Stimulated activated CD8-positive, alpha-beta memory T cell treated with anti-CD3 and anti-CD28 coated beads, Interleukin-7, amount 100 ng/mL, for 48 hours (primary cell): ENCODE measurements at places on chromosomes 1 and 21.

GRCh38 chr1:101017448-101017847, 8.1 kb downstream of the DPH5 start:
- no peak for DNase-seq

DNA sequence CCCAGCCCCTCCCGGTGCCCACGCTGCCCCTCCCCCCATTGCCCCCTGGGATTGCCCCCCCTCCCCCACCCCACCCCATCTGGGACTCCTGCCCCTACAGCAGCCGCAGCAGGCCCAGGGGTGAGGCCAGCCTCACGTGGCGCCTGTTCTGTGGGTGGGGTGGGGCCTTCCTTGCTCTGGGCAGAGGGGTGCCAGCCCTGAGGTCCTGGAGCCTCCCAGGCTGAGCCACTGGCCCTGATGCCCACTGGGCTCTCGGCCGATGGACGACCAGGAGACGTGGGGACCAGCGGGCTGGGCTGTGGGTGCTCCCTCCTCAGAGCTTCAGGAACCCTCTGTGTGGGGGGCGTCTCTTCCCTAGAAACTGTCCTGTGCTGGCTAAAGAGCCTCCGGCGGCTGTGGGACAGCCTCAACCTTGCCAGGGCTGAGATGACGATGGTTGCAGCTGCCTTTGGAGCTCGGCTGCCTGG, 5.8 kb upstream of the C1orf159 start:
- no peak for DNase-seq

DNA sequence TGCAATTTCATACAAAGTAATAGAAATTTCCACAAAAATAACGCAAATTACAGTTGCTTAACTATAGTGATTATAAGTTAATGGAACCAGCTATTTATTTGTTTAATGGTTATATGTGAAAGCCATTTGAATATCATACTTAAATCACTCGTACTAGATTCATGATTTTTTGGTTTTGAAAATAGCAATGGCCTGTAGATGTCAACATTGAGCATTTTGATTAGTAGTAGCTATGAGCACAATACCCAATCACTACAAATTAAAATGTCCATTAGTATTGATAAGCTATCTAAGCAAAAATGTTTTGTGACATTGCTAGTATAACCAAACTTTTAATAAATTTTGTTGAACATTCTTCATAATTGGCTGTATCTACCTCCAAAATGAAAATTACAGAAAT, 10.0 kb downstream of the COL24A1 start:
- no peak for DNase-seq

DNA sequence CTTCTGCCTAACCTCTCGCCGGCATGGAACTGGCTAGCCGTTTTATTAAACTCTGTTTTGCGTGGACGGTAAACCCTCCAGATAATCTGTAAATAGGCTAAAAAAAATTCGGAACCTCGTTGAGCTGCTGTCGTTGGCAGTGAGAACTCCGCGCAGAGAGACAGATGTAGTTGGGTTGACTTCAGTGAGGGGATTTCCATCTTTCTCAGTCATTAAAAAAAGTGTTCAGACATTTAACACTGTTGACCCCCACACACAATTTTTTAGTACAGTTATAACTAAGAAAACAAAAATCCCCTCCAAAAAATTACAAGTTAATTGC, 464 bp downstream of the PARK7 start:
- DNase-seq: no peak

GRCh38 chr1:236354330-236355147, 39.5 kb upstream of the EDARADD start:
- no peak for DNase-seq

DNA sequence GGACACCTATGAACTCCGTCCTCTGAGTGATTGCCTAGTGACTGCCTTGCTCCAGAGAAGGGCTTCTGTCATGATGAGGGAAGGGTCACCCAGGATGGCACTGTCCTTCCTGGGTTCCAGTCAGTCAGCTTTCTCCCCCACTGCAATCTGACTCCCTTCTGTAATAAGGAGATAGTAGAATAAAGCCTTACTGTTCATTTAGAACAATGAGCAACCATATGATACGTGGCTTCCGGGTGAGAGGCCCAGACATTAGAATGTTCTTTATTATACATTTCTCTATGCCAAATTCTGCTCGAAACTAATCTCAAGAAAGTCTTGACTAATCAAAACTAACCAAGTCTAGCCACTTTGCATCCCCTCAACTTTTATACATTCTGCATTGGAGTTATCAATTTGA, 8.5 kb upstream of the MTMR11 start:
- DNase-seq: no peak

- no peak for DNase-seq
Observed at GRCh38 chr1:216607067-216607697, 116.0 kb downstream of the ESRRG start.

GRCh38 chr1:32920833-32921232, 19.6 kb upstream of the TMEM54 start:
- no peak for DNase-seq

DNA sequence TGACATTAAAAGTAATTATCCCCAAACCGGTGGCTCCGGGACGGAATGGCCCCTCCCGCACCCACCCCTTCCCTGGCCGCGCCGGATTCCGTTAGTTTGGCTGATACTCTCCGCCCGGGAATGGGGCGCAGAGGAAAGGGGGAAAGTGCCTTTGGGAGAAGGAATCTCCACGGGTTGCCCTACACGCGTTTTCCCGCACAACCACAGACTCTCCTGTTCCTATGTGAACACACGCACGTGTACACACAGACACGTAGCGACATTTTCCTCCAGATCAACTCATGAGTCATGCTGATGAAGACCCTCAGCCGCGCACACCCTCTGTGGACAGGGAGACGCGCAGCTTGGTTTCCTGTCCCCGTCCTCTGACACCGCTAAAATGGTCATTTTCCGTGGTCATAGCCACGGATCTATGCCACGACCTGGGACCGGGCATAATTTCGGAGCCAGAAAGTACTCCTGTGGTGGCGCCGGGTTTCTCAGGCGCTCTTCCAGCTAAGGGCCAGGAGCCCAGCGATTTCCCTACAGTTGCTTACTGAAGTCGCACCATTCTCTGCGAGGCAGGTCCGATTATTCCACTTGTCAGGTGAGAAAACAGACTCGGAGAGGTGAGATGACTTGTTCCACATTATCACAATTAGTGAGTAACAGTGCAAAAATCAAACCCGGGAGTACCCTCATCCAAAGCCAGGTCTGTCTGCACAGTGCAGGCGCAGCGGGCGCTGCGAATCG, 4.0 kb upstream of the DMRTA2 start:
- DNase-seq: no peak

DNA sequence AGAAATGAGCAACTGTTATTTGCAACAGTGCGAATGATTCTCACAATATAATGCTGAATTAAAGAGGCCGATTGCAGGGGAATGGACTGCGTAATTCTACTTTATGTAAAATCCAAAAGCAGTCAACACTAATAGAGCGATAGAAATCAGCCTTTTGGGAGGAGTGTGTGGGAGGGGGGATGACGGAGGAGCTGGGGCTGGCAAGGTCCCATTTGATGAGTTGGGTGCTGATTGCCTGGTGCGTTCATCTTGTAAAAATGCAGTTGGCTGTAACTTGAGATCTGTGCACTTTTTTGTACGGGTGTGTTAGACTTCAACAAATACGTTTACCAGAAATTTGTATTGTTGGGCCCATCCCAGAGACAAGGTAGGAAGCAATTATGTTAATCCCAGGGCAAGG, 20.7 kb downstream of the TNFRSF8 start:
- DNase-seq: no peak

- DNase-seq: no peak
Observed at GRCh38 chr1:184502161-184502560, 115.3 kb downstream of the C1orf21 start.

DNA sequence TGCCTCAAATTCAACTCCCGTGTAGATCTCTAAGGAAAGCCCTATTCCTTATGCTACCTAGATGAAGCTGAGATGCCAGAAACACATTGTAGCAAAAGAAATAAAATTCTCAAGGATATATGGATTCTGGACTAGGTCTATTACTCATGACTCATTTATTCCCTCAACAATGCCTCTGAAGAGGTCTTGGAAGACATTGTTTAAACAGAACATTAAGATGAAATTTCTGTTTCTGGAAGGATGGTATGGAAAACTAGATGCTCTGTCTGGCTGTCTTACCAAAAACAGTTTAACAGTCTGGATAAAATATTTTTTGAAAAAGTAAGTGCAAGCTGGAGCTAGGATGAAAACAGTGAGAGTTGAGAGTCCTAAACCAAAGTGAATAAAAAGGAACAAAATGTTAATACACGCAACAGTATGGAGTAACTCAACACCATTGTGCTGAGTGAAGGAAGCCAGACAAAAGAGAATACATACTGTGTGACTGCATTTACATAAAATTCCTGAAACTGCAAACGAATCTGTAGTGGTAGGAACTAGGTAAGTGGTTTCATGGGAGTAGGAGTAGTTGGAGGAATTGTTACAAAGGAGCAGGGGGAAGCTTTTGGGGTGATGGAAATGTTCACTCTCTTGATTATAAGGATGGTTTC, 59.3 kb upstream of the GNG12 start:
- DNase-seq: no peak

DNA sequence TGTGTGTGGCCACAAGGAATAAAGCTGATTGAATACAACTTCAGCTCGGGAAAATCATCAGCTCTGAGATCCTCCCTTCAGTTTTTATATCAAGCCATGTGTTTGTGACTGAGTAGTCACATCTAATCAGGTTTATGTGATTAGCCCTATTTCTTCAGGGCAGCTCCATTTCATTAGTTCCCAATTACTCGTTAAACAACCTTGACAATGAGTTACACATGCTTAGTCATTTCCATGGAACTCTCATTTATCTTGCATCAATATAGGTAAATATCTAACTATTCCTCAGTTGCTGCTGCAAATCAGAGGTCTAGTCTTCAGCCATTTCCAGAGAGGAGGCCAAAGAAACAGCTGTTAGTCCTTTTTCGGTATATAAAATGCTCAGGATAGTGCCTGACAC, 16.3 kb downstream of the CRB1 start:
- DNase-seq: no peak
